Right cardiac atrium (tissue), 5 donors: ENCODE measurements at places on chromosomes 7 and 10. TPM values are rescaled to one million over a fixed set of nuclear protein-coding genes. Genes with fewer than 3 reads are reported as not detected.
A peak's percentile ranks its signal among the peaks of the same experiment; 100 is the strongest.

The ATP5MK gene
- 995 TPM for total RNA-seq

The C10orf67 gene
- 0.18 TPM for total RNA-seq

DNA sequence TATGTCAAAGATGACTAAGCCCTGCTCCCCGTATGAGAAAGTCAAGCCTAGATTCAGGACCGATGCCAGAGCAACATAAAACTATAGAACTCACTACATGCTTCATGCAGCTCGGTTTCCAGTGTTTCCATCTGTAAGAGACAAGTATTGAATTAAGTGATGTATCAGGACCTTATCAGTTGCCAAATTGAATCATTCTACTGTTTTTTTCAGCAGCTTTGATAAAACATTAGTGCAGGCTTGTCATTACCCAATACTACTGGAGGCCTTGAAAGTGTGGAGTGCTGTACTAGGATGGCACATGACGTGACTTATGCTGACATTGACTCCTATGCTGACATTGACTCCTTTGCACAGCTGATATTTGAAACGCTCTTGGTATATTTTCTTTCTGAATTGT is 10.8 kb upstream of the NRP1 start:
- no peak for DNase-seq

DNA sequence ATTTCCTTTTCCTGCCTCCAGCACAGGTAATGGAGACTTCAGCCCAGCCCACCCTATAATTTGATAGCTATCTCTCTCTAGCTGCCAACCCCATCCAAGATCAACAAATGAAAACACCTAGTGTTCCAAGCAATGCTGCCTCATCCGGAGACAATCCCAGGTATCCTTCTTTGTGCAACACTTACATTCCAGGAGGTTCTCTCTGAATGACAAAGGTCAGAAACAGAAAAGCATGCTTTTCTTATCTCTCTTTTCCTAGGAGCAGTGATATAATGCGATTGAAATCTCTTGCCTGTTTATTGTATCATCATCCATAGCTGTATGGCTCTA is 699.3 kb downstream of the INHBA start:
- DNase-seq: no peak

DNA sequence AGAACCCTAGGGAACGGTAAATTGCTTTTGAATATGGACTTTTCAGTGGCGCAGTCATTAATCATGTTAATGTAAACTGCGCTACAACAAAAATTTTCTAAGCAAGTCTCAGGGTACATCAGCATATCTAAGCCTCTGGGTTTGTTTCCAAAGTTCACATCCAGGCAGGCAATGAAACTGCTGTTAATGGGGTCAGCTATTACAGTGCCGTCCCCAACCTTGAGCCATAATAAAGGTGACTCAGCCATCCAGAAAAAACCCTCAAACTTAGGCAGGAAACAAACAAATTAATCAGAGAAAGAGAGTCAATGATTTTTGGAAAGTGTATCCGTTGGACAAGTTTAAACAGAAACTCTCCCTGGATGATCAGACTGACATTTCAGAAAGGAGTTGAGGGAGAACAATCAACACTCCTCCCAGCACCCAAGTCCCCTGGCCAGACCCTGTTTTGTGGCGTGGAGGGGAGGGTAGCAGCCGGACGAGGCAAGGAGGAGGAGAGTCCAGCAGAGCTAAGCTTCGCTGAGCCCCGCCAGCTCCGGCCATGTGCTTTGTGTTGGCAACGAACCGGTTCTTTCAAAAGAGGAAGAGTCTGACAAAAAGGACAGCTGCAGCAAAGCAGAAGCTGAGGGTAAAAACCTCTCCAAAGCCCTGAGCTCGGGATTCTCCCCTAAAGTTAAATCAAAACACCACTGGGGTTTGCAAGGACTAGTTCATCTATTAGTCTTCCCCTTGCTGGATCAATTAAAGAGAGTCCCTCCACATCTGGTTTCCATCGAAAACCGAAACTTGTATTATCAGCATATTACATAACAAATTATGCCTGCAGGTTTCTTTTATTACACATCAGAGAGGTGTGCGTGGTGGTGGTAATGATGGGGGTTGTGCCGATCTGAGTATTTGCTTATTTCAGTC is 3.6 kb downstream of the FAM53B start:
- DNase-seq: peak; percentile 69

GRCh38 chr10:26481914-26482550 is 43.9 kb downstream of the APBB1IP start:
- no peak for DNase-seq

- DNase-seq: no peak
Observed at GRCh38 chr10:51527522-51528219, 171.7 kb downstream of the CSTF2T start.
